Thoracic aorta (tissue), 2 donors: ENCODE measurements at places on chromosomes 16 and 17. TPM values are rescaled to one million over a fixed set of nuclear protein-coding genes. Genes with fewer than 3 reads are reported as not detected.

DNA sequence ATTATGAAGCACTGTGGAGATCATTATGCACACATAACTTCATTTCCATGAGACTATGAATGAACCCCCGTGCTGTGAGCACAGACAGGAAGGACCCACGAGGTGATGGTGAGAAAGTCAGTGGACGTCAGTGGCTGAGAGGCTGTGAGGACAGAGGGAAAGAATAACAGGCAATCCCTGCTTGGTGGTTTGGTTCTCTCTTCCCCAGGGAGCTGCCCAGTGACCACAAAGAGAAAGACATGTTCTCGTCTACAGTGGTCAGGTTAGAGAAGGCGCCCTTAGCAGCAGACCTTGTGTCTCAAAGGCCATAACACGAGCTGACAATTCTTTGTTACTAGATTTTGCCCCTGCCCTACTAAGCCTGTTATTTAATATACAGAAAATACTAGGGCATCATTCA, 609.2 kb downstream of the TOX3 start:
- no peaks in the 10 kb centered on the region for H3K27me3 ChIP-seq
- DNase-seq, result no peak
- H3K27ac ChIP-seq, result no peak overlapping the region
- H3K4me1 ChIP-seq, result no peaks in the 10 kb centered on the region

DNA sequence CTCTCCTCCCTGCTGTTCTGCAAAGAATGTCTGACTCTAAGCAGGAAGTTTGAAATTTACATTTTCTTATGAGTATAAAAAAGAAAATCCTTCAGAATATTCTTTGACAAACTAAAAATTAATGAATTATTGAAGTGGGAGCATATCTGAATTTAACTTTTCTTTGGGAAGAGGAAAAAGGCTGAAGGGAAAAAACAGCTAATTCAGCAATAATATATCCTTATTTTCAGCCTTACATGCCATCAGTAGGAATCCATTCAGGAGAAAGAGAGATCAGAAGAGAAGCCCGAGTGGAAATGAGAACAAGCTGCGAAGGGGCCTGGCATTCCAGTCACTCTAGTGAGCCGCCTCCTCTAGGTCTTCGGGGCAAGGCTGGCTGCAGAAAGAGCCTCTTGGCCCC, 41.7 kb upstream of the BCAR1 start:
- no peak for DNase-seq
- H3K4me3 ChIP-seq, result no peak overlapping the region
- no peaks in the 10 kb centered on the region for H3K27me3 ChIP-seq
- no peaks in the 10 kb centered on the region for H3K4me1 ChIP-seq
- H3K36me3 ChIP-seq, result no peaks in the 10 kb centered on the region

The KRT36 gene
- total RNA-seq, result not detected

DNA sequence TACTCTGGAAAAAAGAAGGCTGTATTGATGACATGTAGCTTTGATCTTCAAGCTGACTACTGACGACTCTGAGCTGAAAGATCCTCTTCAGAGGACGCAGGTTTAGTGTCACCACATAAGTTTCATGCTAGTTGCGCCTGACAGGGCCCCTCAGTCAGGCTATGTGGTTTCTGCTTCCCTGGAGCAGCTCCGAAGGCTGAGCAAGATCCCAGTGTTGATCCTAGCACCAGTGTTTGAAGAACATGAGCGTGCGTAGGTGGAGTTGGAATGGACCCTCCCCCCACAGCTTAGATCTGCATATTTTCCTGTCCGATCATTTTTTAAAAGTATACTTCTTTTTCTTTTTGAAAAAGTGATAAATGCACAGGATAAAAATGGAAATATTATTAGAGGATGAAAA, 17.3 kb downstream of the BANP start:
- H3K27ac ChIP-seq, result no peak overlapping the region
- H3K36me3 ChIP-seq, result no peaks in the 10 kb centered on the region
- H3K4me3 ChIP-seq, result no peak overlapping the region

DNA sequence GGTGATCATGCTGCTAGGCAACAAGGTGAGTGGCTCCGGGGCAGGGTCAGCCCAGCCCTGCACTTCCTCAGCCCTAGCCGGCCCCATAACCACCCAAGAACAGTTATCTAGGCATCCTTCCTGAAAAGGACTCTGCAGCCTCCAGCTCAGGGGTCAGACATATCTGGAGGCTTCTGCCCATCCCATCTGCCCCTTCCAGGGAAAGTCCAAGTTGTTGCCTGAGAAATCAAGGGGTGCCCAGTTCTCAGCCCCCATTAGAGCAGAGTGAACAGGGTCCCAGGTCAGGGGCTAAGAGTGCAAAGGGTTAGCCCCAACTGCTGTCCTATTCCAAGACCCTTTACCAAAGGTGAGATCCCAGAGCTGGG, 4.1 kb upstream of the NHERF1 start:
- DNase-seq, result no peak
- no peak overlapping the region for H3K4me3 ChIP-seq
- no peaks in the 10 kb centered on the region for H3K36me3 ChIP-seq

The ATP2C2 gene
- total RNA-seq, result 0.54 TPM

DNA sequence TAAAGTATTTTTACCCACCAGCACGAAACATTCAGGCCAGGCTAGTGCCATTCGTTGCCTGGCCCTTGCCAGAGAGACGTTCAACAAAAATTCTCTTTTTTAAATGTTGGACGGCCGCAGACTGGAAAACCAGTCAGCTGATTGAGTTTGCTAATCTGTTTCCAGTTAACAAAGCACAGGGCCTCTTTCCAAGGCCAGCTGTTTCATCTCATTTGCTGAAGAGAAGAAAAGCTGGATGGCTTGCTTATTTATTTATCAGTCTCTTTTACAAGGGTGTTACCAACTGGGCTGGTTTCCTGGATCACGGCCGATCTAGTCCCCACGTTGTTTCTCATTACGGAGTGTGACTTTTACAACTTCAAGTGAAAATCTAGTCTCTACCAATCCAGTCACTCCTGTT, 418.7 kb upstream of the DYNLRB2 start:
- H3K4me1 ChIP-seq, result no peaks in the 10 kb centered on the region
- no peaks in the 10 kb centered on the region for H3K36me3 ChIP-seq
- H3K27ac ChIP-seq, result no peak overlapping the region
- no peak for DNase-seq
- H3K4me3 ChIP-seq, result no peak overlapping the region

The MED13 gene
- total RNA-seq, result 87.6 TPM

GRCh38 chr16:49738832-49739231, 117.1 kb downstream of the ZNF423 start:
- H3K27me3 ChIP-seq, result no peaks in the 10 kb centered on the region
- DNase-seq, result no peak
- H3K4me1 ChIP-seq, result no peaks in the 10 kb centered on the region
- no peaks in the 10 kb centered on the region for H3K36me3 ChIP-seq
